ENCODE measurements at places on chromosomes 7 and 10.

DNA sequence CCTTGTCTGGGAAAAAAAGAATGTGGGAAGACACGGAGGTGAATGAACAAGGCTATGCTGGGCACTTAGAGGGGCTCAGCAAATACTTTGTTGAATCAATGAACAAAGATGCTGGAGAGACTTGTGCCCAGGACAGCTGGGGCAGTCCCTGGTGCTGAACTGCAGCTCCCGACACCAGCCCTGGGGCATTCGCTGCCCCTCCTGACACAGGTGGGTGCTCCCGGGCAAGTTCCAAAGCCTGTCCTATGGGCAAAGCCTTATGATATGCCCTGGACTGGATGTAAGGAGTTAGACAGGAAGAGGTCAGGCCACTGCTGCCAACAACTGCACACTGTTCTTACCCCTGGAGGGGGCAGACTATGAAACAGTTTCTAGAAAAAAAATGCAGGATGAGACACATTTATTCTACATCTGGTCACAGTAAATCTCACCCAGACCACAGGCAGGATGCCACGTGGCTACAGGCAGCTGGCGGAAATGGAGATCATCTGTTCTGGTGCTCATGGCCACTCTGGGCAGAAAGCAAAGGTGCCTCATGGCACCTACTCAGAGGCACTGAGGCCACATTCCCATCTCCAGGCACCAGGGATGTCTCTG, 21.9 kb upstream of the FRAT2 start:
- no peak for DNase-seq

DNA sequence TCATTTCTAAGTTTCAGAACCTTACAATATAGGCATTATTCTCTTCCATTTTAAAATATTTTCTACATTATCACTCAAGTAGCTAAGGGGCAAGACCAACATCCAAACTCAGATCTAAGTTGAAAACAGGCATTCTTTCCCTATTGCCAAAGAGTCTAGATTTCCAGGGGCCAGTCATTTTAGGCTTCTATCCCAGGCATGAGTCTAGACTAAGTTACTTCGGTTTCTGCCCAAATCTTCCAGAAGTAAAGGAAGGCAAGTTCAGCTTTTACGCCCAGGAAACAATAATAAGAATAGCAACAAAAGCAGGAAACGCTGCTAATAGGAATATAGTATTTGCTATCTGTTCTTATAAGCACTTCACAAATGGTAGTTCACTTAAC, 189.9 kb downstream of the DGKI start:
- DNase-seq, result no peak

DNA sequence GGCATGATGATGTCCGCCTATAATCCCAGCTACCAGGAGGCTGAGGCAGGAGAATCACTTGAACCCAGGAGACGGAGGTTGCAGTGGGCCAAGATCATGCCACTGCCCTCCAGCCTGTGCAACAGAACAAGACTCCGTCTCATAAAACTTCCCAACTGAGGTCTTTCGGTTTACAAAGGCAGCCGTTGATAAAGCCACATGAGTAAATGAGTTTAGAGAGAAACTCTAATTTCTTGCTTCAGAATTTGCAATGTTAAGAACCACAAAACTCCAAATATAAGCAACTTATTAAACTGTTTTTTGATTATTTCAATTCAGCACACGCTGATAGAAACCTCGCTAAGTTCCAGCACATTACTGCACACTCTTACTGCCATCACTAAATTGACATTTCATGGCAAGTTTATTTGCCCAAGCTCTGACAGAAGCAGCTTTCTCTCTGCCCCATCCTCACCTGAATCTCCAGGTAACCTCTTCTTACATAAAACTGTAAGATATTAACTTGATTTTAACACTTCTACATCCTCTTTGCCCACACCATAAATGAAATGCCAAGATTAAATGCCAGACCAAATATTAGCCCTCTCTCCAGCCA, 67.7 kb downstream of the FGFR2 start:
- no peak for DNase-seq

DNA sequence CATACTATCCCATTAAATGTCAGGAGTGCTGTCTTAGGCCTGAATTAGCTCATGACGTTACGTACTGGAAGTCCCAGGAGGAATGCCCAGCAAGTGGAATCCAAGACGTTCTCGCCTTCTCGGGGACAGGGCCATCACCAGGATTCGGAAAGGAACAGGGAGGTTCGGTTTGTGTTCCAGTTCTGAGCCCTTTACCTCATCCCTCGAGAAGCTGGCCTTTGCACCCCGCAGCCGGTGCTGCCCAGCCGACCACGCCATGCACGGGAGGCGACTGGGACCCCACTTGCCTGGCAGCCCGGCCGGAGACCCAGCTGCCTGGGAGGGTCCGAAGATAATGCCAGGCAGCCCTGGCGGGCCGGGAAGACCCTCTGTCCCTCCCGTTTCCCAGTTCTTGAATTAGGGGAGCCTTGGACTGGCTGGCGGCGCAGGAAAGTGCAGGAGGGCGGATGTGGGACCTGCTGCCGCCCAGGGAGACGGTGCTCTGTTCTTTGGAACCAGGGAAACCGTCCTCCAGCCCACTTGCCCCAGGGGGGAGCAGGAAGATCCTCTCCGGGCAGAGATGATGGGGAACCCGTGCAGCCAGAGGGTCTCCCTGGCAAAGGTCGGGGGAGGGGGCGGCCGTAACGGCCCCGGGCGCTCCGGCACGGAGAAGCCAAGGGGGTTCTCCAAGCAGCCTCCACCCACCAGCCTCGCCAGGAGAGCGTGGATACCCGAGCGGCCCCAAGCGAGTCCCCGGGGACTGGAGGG, 671 bp upstream of the CHST3 start:
- DNase-seq, result peak; percentile 38

GRCh38 chr7:75637854-75638593, 100.7 kb downstream of the HIP1 start:
- DNase-seq, result no peak

- no peak for DNase-seq
These were observed 345.0 kb upstream of the PCDH15 start for GRCh38 chr10:55146032-55146431.

GRCh38 chr10:1977461-1977860, 240.1 kb upstream of the ADARB2 start:
- no peak for DNase-seq

DNA sequence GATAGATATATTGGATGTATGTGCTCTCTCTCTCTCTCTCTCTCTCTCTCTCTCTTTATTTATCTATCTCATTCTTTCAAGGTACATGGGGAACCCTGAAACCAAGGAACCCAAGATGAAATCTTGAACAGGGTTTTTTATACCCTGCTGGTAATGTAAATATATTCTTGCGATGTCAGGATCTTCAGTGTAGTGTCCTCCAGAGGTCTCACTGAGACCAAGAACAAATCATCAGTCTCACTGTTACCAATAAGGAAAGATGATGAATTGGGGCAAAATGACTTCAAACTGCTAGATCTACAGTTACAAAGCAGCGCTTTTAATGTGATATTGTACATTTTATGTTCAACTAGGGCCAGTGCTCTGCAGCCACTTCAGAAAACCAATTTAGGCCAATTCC, 423.5 kb downstream of the ANKRD7 start:
- no peak for DNase-seq

- no peak for DNase-seq
These were observed 7.6 kb downstream of the ARHGAP12 start for GRCh38 chr10:31921031-31921430.

DNA sequence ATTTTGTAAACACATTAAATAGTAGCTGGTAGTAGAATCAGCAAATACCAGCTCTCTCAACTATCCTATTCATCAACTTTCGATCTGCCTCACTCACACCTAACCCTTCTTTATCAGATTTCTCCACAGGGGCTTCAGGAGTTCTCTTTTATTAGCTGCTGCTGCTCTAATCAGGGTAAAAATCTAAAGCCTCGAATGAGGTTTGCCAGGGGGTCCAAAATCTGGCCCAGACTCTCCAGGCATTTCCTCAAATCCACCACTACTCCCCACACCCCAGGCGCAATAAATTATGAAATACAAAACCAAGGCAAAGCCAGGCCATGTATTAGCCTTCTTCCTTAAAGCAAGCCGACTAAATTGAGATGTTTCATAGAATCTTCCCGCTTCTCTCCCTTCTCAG, 2.3 kb downstream of the RNF216 start:
- DNase-seq, result no peak

DNA sequence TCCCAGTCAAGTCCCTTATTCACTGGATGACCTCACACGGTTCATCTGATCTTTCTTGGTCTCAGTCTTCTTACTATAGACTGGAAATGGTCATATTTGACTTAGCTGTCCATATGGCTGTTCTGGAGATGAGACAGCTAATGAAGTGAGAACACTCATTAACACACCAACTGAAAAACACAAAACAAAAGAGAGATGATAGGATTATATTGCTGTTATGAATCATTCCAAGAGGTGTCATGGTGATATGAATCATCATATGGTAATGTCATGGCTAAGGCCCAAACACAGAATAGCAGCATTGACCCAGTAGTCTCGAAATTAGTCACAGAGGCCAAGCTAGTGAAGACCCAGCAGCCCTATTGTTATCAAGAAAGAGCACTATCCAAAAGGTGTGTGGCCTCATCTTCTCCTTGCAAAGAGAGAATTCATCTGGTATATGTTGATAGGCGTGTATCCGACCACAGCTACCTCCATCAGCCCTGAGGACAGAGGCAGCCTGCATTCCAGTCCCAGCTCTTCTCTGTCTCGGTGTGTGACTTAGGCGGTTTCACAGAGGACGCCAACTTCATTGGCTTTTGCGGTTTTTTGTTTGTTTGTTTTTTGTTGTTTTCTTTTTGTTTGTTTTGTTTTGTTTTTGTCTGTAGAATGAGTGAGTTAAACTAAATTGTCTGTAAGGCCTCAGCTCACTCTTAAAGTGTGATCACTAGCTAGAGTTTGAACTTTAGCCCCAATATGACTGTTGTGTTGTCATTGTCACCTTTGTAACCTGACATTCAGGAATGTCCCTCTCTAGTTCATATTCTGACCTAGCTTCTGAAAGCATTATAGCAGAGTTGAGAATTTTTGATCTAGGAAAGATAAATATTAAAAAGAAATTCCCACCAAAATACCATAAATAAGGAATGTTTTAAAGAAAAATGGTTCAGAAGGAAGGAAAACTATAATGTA, 97.4 kb upstream of the PDCD4 start:
- no peak for DNase-seq

GRCh38 chr7:97694355-97694754, 37.5 kb upstream of the TAC1 start:
- no peak for DNase-seq

DNA sequence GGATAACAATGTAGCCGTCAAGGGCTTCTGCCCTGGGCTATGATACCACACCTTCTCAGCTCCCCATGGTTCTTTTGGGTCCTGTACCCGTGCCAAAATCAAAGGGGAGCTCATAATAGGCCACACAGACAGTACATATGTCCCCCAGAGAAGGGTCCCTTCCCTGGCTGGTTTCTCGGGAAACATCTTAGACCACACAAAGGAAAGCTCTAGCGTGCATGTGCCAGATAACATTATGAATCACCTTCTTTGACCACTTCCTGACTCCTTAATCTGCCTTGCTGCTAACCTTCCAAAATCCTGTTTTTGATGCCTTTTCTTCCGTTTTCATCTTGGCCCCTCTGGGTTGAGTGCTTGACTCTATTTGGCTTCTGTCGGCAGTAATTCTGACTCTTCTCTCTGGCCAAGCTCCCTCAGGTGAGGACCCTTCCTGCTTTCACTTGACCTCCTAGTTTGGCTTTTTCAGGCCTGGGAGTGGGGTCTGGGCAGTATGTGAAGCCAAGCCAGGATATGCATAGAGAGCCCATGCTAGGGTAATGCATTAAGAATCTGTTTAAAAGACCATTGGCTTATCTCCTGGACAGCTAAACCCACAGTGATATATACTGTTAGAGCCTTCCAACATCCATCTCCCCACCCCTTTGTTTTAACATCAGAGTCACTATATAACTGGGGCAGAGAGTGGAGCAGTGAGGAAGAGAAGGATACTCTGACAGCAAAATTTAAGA, 84.8 kb downstream of the ANLN start:
- no peak for DNase-seq

- no peak for DNase-seq
These were observed 20.8 kb downstream of the HYCC1 start for GRCh38 chr7:22992874-22993840.

DNA sequence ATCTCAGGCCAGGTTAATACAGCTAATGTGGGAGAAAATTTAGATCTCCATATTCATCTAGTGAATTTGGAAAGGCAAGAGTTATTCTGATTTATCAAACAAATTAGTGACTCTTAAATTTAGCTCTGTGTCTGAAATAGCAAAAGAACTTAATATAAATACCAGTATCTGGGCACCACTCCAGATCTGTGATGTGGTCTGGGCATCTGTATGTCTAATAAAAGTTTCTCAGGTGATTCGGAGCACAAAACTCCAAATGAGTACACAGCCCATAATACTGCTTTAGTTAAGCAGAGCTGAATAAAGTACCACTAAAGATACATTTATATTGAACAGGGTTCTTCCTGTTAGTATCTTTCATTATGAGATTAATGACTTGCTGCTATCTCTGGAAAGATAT, 261.4 kb downstream of the BAMBI start:
- DNase-seq, result no peak

- no peak for DNase-seq
These were observed 34.4 kb downstream of the ASAH2 start for GRCh38 chr10:50216894-50217293.

DNA sequence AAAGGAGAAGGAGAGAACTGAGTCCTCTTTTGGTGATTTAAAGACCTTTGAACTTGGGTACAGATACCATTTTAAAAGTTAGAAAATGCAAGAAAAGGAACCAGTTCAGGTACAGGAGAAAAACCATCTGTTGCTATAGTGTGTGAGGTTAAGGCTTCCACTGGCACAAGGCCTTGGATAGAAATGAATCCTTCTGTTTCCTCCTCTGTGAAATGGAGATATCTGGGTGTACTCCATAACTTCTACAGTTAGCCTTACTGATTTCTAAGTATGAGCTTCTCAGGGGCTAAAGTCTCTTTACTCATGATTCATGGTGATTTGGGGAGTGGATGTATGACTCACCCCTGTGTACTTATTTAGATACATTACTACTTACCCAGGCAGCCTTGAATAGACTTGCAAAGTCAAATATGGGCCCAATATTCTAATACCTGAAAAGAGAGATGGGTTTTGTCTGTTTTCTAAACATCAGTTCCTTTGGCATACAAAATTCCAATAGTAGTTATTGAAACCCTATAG, 117.2 kb upstream of the ADO start:
- no peak for DNase-seq

GRCh38 chr10:104028146-104028545, 57.5 kb downstream of the COL17A1 start:
- DNase-seq, result peak; percentile 67

DNA sequence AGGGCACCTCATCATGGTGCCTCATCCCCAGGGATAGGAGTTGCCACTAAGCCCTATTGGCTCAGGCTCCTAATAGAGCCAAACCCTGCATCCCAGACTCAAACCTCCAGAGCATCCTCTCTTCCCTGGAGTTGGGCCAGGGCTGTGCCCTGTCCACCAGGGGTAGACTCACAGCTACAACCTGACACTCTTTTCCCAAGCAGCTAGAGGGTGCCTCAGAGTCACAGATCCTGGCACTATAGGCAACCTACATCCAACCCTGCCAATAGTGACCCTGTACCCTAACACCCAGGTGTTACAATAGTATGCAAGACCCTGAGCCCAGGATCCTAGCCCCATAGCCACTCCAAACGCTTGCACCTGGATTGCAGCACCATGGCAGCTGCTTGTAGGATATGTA, 64.0 kb upstream of the PLA2G12B start:
- no peak for DNase-seq
